AG09319 (cell line): ENCODE measurements at places on chromosomes 1 and 21.

GRCh38 chr1:77552626-77553025 is 129.8 kb downstream of the ZZZ3 start:
- DNase-seq = no peak

DNA sequence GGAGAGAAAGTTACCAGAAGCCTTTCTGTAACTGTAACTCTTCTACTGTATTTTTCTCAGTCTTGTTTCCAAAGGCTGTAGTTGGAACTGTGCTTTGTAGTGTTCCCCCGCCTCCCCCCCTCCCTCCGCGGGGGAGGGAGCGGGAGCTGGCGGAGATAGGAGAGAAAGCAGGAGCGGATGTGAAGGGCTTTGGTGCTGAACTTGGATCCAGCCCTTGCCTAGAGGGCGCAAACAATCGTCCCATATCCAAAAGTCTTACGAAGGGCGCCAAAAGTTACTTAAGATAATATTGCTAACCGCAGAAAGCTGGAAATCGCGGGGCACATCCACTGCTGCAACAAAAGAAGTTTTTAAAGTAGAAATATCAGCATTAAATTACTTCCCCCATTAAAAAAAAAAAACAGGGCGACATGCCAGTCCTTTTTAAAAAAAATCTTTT is 2.4 kb upstream of the NFIA start:
- peak; percentile 50 for DNase-seq

GRCh38 chr1:230310381-230311163 is 115.6 kb downstream of the PGBD5 start:
- DNase-seq = peak; percentile 43

DNA sequence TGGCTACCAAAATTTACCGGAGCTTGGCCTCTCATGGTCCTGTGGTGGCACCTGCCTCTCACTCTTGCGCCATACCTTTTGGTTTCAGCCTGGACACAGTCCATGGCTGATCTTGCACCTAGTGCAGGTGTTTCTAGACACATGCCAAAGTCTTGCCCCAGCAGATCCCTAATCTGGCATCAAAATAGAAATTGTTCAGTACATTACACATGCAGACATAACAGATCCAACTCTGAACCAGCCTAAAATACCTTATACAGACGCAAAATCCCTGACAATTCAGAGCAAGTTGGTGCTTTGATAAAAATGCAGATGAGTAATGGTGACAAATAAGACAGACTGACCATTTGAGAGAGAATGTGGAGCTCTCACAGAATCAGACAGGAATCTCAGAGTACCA is 44.1 kb downstream of the NGF start:
- no peak for DNase-seq

GRCh38 chr1:164783778-164784555 is 225.0 kb downstream of the PBX1 start:
- no peak for DNase-seq

GRCh38 chr1:118913818-118914217 is 74.3 kb downstream of the TBX15 start:
- DNase-seq = no peak

DNA sequence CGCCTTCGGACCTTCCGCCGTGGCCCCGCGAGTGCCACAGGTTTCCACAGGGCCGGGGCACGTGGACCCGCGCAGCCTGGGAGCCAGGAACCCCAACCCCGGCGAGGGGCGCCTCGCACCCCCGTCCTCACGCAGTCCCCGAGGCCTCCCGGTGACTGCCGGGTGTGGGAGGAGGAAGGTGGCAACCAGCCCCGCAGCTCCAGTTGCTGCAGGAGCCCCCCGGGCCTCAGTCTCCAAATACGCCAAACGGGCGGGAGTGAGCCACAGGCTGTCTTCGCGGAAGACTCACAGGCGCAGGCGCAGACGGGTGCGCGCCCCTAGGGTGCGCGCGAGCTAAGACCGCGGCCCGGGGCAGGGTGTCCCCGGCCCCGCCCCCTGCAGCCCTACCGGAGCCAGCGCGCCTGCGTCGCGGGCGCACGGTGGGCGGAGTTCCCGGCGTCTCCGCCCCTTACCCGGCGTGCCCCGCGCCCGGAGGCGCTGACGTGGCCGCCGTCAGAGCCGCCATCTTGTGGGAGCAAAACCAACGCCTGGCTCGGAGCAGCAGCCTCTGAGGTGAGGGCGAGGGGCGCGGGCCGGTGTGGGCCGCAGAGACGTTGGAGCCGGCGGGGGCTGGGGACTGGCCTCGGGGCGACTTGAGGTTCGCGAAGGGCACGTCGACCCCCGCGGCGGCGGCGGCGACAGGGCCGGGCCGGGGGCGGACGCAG is at the start of gene ARF1:
TSS of gene ARF1 (plus strand) at position 495 of the 704 bp plus-strand sequence. CDS start 14,407 bp downstream, outside the sequence.
- peak; percentile 89 for DNase-seq

DNA sequence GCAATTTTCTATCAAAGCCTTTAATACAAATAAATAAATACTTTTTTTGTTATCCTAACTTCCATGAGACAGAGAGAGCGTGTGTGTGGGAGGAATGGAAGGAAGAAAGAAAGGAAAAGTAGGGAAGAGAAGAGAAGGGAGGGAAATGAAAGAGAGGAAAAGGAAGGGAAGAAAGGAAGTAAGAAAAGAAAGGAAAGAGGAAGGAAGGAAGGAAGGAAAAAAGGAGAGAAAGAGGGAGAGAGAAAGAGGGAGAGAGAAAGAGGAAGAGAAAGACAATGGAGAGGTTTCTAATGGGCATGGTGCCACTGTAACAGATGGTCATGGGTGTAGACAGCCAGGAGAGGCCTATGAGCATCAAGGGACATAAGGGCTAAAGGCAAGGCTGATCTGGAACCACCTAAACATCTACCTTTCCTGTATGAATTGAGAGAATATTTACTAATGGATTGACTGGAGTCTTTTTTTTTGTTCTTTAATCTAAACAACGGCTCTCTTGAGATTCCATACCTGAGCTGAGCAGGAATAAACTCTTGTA is 234.9 kb downstream of the PTPRC start:
- no peak for DNase-seq

DNA sequence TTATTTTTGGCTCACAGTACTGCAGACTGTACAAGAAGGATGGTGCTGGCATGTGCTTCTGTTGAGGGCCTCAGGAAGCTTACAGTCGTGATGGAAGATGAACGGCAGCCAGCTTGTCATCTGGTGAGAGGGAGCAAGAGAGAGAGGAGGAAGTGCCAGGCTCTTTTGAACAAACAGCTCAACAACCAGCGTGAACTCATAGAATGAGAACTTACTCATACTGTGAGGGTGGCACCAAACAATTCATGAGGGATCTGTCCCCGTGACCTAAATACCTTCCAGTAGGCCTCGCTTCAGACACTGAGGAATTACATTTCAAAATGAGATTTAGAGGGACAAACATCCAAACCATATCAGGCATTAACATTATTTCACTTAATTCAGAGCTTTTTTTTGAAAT is 84.7 kb downstream of the PKN2 start:
- DNase-seq = no peak

DNA sequence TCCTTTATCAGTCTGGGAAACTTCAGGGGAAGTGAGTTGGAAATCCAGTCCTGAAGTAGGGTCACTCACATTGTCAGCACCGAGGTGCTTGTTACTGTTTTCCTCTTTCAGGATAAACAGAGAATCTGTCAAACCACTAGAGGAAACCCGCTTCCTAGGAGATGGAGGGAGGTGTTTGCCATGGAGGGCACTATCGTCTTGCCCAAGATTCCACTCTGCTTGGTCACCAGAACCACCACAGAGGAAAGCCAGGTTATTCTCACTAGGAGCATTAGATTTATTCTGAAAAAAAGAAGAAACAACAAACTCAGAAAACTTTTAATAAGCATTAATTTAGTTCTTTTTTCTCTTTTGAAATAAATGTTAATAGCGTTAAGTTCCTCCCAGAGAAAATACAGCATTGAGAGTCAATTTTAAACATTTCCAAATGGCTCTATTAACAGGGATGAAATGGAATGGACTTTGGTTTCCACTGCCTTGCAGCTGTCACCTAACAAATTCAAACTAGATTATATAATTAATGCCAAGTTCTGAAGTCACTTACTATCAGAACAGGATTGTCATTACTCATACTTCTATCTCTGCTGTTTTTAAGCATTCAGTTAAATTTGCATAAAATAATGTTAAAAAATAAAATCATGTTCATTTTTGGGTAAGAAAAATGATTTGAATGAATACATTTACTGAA is 242.8 kb downstream of the CRB1 start:
- DNase-seq = no peak

DNA sequence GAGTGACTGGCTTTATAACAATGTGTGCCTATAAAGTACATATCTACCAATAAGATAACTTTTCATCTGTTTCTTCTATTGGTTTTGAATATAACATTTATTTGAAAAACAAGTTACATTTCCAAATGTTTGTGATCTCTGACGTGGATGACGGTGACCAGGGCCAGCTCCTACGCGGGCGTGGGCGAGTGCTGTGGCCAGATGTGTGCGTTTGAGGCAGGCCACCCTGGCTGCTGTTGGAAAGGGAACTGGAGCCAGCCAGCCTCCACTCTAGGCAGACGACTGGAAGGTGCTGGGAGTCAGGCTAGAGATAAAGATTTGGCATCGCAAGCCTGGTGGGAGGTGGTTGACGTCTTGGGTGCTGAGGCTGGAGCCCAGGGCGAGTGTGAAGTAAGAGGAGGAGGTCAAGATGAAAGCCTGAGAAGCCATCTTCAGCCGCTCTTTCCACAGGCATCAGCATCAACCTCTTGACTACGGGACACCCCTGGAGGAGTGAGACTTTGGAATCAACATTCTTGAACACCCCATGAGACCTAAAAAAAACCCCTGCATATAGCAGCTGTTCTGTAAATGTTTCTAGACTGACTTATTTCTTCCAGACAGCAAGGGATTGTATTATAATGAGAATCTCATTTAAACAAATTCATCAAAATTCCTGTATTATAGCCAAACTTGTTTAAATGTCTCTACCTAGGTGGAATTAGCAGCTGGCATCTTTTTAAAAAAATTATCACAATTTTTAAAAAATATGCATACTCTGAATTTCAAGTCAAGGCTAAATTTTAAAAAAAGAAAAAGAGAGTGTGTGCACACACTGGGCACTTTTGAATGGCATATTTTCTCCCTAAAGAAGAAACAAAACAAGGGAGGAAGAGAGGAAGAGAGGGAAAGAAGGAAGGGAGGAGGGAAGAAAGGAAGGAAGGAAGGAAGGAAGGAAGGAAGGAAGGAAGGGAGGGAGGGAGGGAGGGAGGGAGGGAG is 112.5 kb upstream of the SLC44A3 start:
- no peak for DNase-seq

GRCh38 chr1:183477986-183478781 is 5.9 kb downstream of the SMG7 start:
- no peak for DNase-seq

- DNase-seq = no peak
Observed at GRCh38 chr1:246004301-246004700, 502.8 kb downstream of the SMYD3 start.

DNA sequence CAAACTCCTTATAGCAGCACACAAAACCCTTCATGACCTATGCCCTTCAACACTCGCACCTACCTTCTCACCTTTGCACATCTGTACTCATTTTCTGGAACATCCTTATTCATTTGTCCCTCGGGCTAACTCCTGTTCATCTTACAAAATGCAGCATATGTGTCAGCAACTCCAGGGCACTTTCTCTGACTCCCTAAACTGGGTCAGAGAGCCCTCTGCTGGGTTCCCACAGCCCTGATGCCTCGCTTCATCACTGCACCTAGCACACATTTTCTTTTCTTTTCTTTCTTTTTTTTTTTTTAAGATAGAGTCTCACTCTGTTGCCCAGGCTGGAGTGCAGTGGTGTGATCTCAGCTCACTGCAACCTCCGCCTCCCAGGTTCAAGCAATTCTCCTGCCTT is 54.0 kb downstream of the RAB3B start:
- no peak for DNase-seq

DNA sequence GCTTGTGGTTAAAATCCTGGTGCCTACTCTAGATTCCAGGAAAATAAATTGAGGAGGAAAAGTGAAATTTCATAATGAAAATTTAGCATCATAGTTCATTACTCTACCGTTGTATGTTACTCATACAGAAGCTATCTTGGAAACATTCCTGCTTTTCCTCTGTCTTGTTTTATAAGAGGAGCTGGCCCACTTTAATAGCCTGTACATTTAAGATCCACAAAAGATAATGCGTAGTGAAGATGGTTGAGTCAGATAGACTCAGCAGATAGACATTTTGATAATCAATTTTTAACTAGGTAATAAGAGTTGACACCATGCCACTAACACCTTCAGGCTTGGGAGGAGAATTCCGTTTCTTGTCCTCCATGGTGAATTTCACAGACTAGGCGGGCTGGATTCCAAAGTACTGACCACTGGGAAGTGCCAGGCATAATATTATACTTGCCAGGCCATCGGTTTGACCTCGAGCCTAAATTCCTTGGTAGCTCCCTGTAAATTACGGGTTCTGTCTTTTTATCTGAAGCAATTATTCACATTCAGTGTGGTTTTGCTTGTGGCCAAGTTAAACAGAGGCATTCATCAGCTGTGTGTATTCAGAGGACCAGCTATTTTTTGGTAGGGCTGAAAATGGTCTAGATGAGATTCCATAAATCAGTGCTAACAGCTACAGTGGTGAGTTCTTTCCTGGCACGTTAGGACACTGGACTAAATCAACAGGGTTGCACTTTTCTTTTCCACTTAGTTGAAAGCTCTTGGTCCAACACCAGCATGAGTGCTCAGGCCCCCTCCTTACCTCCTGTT is 111.9 kb upstream of the KAZN start:
- peak; percentile 56 for DNase-seq

DNA sequence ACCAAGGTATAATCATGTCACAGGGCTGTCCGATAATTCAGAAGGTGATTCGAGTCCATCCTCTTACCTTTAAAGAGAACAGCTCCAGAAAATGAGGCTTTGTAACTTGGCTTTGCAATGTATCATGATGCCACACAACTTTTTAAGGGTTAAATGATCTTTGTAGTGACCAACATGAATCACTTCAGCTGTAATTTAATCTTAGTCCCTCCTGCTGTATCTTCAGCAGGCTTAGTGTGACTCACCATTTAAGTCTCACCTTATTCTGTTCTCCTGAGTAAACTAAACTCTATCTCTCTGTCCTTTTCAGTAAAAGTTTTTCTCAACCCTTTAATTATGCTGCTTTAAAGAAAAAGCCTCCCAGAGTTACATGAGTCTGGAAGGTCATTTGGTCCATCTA is 1.9 kb upstream of the HIVEP3 start:
- DNase-seq = no peak

DNA sequence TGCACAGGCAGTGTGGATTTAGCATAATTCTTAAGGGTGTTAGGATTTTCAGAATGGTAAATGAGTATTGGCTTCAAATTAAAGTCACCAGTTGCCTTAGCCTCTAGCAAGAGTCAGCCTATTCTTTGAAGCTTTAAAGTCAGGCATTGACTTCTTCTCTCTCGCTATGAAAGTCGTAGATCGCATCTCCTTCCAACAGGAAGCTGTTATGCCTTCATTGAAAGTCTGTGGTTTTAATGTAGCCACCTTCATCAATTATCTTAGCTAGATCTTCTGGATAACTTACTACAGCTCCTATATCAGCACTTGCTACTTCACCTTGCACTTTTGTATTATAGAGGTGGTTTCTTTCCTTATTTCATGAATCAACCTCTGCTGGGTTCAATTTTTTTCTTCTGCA is 320.2 kb downstream of the PTPRC start:
- DNase-seq = no peak
